Neuronal stem cell (in vitro differentiated cells): ENCODE measurements at places on chromosomes 1 and 21.

- DNase-seq: no peak
These were observed 208.9 kb upstream of the C1orf174 start for GRCh38 chr1:4108758-4109627.

DNA sequence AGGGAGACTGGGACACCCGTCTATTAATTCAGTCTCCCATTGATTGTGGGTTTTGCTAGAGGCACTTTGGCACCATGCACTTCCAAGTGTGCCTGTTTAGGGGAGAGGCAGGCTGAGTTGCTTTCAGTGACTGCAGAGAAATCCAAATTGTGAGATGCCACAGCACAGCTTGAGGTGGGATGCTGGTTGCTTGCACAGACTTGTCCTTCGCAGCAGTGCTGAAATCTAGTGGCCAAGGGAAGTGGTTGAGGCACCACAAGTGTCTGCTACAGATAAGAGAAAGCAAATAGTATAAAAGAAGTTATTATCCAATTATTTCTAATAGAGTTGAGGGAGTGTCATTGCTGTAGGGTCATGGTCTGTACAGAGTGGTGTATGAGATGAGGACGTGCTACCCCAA lies 40.0 kb upstream of the APP start:
- no peak for DNase-seq

DNA sequence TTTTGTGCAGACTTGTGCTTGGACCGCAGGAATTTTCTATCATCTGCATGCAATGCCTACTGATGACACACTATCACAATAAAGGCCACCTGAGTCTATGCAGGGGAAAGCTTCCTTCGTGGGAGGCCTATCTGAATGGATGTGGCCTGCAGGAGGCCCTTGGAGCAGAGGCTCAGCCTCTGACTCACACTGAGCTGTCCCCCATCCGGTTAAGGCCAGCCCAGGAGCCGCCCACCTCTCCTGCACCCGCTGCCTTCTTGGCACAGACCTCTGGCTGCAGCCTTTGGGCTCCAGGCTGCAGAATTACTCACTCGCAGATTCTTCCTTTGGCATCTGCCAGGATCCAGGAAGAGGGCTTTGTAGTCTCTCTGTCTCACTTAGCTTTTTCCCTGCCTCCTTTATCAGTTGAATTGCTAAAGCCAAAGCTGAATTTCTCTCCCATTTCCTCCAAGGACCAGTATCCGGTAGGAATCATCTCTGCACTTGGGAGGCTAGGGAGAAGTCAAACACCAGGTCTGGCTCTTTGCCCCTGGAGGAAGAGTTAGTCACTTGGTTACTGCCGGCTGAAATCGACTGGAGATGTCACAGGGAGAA lies 65.1 kb upstream of the JUN start:
- no peak for DNase-seq

- DNase-seq: no peak
These were observed 81.1 kb upstream of the CLDN14 start for GRCh38 chr21:36560933-36561575.

- no peak for DNase-seq
These were observed 16.2 kb upstream of the LY9 start for GRCh38 chr1:160779626-160780397.

GRCh38 chr1:175209493-175209921 lies 16.9 kb upstream of the KIAA0040 start:
- DNase-seq: no peak

- DNase-seq: peak; percentile 93
These were observed at the start of gene ZBTB8B for GRCh38 chr1:32464716-32465577. Gene ZBTB8B (plus strand): TSS chr1:32465072. CDS start chr1:32470625, 5,553 bp downstream.
